NCI-H1436 (cell line): ENCODE measurements at places on chromosomes 16 and 17.

DNA sequence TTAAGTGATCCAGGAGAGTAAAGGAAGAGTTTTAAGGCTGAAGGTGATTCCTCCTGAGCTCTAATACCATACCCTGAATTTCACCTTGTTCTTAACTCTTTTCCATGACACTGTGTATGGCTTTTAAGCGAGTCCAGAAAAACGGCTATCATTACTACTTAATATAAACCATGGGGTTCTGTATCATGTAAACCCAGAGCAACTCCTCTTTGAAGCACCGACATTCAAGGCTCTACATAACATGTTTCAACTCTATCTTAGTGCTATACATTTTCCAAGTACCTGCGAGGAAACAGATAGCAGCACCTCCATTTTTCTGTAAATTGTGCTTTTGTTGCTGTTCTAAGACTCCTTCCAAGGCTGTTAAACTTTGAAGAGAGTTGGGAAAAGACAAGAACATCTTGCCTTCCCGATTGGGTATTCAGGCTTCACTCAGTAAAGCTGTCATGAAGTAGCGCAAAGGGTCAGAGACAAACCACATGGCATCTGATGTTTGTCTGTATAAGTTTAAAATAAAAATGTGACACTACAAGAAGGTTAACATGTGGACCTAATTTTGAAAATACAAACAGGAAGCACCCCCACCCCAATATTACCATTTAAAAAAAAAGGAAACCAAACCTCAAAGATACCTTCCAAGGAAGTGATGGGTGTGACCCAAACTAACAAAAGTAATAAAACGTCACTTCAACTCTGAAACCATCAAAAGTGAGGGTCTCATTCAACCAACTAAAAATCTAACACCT lies 3.9 kb downstream of the STAT5B start:
- DNase-seq, result no peak

GRCh38 chr17:49582789-49583188 lies 7.1 kb downstream of the NXPH3 start:
- no peak for DNase-seq

- no peak for DNase-seq
These were observed 2.5 kb downstream of the GUCY2D start for GRCh38 chr17:8004899-8005298.

DNA sequence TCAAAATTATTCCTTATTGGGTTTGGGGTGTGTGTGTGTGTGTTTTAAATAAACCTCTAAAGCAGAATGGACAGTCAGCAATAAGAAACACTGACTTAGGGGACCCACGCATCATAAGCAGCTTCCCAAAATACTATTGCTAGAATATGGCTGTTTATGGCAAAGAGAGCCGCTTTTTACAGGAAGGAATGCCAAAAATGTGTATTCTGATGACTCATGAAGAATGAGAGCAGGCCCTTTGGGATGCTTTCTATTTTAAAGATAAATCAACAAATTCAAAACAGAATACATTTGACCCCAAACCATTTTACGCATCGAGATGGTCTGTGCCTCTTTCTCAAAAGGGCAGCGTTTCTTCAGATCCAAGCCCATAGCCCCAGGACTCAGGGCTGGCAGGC lies 37.5 kb downstream of the ARHGAP17 start:
- no peak for DNase-seq

DNA sequence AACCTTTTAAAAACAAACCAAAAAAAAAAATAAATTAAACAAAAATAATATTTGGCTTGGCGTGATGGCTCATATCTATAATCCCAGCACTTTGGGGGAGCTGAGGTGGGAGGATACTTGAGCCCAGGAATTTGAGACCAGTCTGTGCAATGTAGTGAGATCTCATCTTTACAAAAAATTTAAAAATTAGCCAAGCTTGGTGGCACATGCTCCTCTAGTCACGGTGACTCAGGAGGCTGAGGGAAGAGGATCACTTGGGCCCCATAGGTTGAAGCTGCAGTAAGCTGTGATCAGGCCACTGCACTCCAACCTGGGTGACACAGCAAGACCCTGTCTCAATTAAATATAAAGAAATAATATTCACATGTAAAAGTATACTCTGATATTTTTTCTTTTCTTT lies 12.2 kb downstream of the GNGT2 start:
- DNase-seq, result no peak

DNA sequence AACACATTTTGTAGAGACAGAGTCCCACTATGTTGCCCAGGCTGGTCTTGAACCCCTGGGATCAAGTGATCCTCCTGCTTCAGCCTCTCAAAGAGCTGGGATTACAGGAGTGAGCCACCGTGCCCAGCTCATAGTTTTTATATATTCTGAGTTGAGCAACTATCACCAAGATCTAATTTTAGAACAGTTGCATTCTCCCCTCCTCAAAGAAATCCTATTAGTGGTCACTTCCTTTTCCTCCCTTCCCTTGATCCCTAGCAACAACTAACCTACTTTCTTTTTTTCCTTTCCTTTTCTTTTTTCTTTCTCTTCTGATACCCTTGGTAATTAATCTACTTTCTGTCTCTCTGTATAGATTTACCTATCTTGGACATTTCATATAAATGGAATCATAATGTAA lies 61.5 kb upstream of the B4GALNT2 start:
- no peak for DNase-seq

- no peak for DNase-seq
These were observed 8.8 kb downstream of the ADAT1 start for GRCh38 chr16:75614066-75614897.

GRCh38 chr16:30738984-30739951 lies 9.0 kb upstream of the PHKG2 start:
- DNase-seq, result no peak

- no peak for DNase-seq
These were observed 18.4 kb downstream of the PRSS54 start for GRCh38 chr16:58276346-58276951.

- DNase-seq, result no peak
These were observed 62.7 kb downstream of the TEX2 start for GRCh38 chr17:64200080-64201032.

- no peak for DNase-seq
These were observed 275.4 kb downstream of the SEC14L1 start for GRCh38 chr17:77416105-77416713.

DNA sequence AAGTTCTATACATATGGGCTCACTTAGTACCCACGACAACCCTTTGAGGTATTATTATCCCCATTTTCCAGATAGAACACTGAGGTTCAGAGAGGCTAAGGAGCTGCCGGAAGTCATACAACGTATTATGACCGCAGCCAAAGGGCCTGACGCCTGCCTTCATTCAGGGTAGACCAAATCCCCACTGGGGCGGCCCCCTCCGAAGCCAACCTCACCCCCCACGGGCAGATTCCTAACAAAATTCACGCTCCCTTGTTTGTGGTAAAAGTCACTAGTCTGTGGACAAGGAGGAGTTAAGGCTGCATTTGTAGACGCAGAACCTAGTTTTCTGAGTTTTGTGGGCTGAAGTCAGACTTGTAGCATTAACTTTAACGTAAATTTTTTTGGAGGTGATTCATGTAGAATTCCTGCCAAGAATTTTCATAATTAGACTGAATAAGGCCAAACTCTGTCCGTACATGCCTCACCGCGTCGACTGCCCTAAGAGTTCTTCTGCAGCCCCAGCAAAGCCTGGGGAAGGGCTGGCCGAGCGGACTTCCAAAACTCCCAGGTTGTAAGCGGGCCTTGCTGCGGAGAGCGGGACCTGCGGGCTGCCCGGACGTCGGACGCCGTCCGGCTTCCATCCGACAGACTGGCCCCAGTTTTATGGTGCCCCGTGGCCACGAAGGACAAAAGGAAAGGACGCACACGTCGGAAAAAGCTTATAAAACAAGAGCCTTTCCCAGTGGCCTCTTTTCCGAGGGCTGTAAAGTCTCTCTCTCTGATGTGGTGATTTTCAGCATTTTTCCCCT lies 75.7 kb downstream of the NXN start:
- DNase-seq, result no peak

DNA sequence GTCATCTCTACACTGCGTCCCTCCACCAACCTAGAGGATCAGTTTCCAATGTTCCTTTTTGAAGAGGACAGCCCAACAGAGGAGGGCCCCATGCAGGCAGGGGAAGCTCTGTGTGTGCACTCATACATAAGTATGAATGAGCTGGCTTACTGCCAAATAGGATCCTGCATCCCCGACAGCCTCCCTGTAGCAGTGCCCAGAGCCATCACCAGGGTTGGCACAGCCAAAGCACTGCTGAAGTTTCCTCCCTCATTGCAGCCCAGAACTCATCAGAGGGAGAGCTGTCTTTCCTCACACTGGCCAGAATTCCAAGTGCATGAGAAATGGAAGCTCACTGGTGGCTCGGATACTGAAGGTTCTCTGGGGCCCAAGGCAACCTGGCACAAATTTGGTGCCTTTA lies 114.4 kb downstream of the ASIC2 start:
- no peak for DNase-seq

- DNase-seq, result no peak
These were observed 20.1 kb downstream of the CD7 start for GRCh38 chr17:82297280-82297713.

DNA sequence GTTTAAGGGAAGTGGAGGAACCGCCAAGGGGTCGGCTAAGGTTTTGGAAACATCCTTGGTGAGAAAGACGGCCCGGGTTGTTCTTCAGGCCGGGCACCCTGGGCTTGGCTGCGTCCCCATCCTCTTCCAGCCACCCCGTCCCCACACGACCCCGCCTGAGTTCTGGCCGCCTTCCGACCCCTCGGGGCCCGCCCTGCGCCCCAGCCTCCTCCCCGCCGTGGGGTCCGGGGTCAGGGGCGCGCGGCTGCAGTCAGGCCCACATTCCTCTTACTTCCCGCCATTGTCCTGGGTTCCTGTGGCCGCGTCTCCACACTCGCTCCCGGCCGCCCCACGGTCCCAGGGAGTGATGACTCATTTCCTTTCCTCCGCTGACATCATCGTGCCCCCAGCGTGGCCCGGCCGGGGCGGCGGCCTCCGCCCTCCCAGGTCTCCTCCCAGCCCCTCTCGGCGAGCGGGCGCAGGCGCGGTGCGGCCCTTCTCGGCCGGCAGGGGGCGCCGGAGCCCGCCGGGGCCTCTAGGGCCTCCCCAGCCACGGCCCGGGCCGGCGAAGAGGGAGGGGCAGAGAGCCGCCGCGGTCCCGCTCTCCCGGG lies 59.6 kb downstream of the WSB1 start:
- DNase-seq, result peak; percentile 91

DNA sequence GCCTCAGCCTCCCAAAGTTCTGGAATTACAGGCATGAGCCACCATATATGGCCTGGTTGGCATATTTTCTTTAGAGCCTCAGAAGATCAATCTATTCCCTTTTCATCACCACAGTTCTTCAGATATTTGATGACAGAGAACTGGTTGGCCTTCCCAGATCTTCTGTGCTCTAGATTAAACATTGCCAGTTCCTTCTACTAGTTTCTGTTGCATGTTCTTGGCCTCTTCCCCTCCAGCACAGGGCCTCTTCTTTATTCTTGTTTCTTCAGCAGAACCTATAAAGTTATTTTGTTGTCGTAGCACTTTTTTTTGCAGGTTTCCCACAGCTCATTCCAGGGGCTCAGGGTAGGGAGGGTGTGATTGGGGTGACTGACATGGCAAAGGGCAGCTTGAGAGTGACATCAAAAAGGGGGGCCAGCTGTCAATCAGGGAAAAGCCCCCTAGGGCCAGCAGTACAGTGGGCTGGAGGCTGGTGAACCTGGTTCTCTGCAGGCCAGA lies 9.3 kb downstream of the CHD9 start:
- DNase-seq, result no peak

DNA sequence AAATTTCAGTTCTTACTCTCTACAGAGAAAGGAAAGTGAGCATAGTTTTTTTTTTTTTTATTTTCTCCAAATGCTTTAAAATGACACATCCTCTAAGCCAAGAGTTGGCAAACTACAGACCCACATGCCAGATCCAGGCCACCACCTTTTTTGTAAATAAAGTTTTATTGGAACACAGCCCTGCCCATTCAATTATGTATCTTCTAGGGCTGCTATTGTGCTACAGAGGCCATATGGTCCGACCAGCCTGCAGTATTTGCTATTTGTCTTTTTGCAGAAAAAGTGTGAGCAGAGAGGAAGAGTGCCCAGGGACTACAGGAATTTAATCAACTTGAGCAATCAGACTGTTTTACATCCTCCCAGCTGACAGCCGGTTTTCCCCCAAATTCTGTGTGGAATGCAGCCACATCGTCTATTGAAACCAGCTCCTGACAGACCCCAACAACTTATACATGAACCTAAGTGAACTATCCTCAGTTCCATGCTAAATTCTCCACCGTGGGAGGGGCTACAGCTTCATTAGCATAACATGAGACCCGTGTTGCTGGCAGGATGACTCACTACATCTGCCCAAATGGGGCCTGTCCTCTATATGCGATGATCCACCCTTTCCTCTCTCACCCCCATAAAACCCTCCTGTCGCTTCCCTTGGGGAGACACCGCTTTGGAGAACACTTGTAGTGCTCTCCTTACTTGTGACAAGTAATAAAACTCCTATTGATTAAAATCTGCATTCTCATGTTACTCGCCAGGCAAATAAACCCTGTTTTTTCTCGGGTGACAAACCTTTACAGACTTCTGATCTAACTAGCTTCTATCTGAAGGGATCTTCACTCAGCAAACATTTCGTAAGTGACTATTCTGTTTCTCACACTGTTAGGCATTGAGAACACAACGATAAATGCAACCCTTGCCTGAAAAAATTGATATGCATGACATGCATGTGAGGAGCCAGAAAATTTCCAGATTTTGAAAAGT lies 149.4 kb upstream of the HS3ST3A1 start:
- DNase-seq, result no peak

GRCh38 chr17:74568106-74568873 lies 981 bp upstream of the CD300H start:
- DNase-seq, result no peak

DNA sequence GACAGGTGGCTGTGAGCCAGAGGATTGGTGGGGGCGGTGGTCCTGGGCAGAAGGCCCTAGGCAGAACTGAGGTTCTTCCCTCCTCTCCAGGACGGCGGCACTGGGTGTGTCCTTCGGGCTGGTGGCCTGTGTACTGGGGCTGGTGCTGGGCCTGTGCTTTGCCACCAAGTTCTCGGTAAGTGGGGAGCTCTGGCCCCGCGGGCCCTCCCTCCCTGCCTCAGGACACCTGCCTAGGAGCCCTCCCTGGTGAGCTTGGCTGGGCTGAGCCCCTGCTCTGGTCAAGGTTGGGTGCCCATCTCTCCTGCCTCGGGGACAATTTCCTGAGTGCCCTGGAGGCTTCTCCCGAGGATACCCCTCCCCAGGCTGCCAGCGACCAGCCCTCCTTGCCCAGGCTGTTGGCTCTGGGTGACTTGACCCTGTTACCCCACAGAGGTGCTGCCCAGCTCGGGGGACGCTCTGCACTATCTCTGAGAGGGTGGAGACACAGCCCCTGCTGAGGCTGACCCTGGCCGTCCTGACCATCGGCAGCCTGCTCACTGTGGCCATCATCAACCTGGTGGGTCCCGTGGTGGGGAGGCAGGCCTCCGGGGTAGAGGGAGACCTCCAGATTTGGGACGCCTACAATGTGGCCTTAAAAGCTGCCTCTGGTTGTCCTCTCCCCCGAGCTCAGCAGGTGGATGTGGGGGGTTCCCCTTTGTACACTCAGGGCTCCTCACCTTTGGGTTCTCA lies 42.0 kb downstream of the ADCY7 start:
- DNase-seq, result no peak

GRCh38 chr16:51831595-51832367 lies 680.7 kb upstream of the SALL1 start:
- DNase-seq, result no peak
